Stimulated activated CD4-positive, alpha-beta T cell treated with anti-CD3 and anti-CD28 coated beads, Interleukin-15, amount 100 ng/mL, for 1 hour (primary cell): ENCODE measurements at places on chromosomes 1 and 21.

DNA sequence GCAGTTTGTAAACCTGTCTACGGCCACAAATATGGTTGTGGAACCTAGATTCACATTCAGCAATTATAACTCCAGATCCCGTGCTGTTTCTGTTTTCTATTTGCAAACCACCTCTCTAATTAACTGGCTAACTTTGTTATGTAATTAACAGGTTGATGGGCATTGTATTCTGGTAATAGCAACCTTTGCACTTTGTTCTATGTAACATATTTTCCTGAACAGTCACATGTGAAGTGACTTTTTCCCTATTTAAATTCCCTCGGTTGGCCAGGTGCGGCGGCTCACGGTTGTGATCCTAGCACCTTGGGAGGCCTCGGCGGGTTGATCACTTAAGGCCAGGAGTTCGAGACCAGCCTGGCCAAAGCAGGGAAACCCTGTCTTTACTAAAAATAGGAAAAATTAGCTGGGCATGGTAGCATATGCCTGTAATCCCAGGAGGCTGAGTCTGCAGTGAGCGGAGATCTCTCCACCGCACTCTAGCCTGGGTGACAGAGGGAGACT is 1.4 kb downstream of the ACADM start:
- no peak for DNase-seq

GRCh38 chr1:246800756-246801155 is 76.5 kb downstream of the SCCPDH start:
- DNase-seq = no peak

- no peak for DNase-seq
Observed at GRCh38 chr1:183024317-183025009, 1.2 kb downstream of the LAMC1 start.

- no peak for DNase-seq
Observed at GRCh38 chr1:32989160-32990050, 24.8 kb upstream of the RNF19B start.

GRCh38 chr1:29875557-29876028 is 639.3 kb downstream of the PTPRU start:
- DNase-seq = no peak

GRCh38 chr1:175750366-175751071 is 7.1 kb upstream of the TNR start:
- DNase-seq = no peak

DNA sequence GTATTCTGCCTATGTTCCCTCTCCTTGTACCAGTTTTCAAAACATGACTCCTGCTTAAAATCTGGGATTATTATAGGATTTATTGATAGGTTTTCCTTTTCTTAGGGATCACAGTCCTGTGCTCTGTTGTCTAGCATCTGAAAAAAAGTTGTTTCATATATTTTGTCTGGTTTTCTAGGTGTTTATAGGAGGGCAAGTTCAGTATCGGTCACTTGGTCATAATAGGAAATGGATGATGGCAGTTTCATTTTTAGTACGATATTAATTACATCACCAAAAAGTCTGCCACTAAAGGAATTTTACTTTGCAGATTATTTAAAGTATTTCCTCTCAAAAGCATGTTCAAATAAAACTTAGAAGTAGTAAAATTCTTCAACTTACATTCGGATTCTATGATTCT is 94.4 kb downstream of the RASAL2 start:
- no peak for DNase-seq

DNA sequence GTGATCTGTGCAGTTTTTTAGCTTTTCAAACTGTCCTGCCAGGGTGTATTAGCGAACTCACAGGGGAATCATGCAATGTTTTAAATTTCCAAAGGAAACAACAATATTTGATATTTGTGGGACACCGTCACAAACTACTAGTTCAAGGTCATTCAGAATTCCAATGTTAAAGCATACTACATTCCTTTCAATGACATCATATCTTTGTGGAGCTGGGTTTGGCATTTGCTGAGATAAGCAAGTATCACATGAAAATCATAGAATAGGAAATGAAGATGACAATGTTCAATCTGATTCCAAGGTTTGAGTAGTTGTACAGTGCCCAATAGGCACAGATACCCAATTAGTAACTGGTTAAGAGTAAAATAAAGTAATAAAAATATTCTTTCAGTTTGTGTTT is 35.6 kb downstream of the NUF2 start:
- DNase-seq = no peak

DNA sequence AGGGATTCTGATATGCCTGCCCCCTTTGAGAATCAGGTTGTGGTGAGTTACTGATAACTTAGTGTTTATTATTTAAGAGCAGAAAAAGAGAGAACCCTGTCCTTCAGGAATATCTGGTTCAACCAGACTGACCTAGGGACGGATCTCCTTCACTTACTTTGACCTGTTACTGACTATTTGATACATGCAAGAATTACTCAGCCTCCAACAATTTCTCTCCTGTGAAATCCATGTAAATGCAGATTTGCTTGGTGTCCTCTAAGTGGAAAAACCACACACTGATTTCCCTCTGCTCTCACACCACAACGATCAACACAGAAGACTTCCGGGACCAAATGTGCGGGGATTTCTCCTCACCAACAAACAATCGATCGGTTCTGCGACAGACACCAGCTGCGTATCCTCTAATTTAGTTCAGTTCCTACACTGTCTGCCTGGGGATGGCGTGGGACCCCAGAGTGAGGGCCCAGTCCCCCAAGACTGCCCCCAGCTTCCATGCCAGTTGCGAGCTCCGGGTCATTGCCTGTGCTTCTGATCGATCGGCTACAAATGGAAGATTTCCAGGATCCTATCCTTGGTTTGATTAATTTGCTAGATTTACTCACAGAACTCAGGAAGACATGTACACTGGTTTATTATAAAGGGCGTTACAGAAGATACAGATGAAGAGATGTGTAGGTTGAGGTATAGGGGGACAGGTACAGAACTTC is 51.7 kb downstream of the BACE2 start:
- no peak for DNase-seq

DNA sequence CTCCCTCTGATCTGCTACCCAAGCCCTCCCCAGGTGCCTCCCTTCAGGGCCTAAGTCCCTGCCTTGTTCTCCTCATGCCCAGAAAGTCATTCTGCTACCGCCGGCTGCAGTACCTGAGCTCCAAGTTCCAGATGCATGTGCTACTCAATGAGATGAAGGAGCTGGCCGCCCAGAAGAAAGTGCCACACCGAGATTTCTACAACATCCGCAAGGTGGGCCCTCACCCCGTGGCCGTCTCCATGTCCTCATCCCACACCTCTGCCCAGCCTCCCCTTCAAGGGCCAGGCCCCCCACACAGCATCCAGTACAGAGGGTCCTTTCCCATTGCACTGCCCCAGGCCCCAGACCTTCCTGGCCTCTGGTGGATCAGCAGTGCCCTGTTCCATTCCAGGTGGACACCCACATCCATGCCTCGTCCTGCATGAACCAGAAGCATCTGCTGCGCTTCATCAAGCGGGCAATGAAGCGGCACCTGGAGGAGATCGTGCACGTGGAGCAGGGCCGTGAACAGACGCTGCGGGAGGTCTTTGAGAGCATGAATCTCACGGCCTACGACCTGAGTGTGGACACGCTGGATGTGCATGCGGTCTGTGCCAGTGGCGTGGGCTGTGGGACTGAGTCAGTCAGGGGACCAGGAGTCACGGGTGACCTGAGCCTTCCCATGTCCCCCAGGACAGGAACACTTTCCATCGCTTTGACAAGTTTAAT is 8.2 kb downstream of the AMPD2 start:
- DNase-seq = no peak

- no peak for DNase-seq
Observed at GRCh38 chr1:180003026-180003695, 48.6 kb downstream of the CEP350 start.

DNA sequence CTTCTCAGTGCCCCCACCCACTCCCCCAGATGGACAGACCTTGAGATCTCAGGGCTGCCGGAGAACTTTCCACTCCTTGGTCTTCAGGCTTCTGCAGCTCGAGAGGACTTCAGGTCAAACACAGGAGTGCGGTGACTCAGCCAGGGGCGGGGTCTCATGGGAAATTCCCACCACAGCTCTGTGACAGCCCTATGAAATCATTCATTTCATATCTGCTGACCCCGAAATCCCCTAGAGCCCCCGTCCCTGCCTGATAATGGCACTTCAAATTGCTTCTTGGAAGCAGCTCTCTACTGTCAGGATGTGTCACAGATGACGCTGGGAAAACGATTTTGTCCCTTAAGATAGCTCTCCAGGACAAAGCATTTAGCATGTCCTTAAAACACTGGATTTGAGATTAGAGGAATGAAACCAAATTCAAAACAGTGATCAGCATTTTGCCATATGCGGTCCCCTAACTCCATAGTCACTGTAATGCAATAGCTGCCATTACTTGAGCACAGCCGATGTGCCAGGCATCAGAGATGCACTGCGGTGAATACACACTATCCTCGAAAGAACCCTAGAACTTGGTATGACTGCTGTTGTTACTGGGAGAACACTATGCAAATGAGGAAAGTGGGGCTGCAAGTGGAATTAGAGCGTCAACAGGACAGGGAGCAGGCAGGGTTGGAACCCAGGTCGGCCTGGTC is at the start of gene TNFRSF9:
Gene TNFRSF9 (minus strand): TSS at position 95 of the 692 bp plus-strand sequence. CDS start 845 bp downstream, outside the sequence.
- peak; percentile 71 for DNase-seq
